Motor neuron (in vitro differentiated cells): ENCODE measurements at places on chromosomes 6 and 20.

GRCh38 chr20:36170542-36171215, 16.1 kb downstream of the EPB41L1 start:
- no peak for ATAC-seq

DNA sequence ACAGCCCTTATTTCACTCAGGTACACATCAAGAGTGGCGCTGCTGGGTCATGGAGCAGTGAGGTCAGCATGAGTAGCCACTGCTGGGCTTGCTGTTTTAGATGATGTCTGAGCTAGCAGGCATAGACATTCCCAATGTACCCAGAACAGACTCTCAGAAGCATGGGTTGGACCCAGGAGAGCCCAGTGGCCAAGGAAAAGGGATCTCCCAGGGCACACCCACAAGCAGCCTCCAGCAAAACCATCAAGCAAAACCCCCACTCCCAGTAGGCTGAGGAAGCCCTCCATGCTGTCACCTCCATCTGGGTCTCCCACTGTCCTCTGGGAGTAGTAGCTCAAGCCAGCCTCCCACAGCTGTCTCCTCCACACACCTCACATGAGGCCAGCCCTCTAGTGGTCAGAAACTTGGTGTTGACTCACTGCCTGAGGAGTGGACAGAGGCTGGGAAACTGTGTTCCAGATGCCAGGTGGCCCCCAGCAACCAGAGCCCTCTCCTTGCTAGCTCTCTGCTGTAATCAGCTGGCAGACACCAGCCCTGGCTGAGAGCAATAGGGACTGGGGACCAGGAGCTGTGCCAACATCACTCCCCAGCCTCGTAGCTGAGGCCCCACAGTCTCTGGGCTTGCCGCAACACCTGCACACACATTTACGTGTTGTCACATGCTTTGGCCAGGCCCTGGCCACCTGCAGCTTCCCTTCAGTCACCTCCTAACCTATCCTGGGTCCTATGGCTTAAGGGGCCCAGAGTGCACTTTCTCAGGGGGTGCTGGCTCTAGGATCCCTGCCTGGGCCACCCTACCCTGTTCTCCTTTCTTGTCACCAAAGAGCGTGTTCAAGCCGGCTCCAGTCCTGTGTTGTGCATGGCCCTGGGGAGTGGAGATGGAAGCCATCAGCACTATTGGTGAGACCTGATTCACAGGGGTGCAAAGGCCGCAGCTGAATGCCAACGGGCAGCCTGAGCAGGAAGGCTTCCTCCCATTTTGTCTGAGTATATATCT, 1.9 kb upstream of the AP5S1 start:
- peak; percentile 20 for ATAC-seq

- no peak for ATAC-seq
Observed at GRCh38 chr6:484746-485145, 93.2 kb downstream of the IRF4 start.

DNA sequence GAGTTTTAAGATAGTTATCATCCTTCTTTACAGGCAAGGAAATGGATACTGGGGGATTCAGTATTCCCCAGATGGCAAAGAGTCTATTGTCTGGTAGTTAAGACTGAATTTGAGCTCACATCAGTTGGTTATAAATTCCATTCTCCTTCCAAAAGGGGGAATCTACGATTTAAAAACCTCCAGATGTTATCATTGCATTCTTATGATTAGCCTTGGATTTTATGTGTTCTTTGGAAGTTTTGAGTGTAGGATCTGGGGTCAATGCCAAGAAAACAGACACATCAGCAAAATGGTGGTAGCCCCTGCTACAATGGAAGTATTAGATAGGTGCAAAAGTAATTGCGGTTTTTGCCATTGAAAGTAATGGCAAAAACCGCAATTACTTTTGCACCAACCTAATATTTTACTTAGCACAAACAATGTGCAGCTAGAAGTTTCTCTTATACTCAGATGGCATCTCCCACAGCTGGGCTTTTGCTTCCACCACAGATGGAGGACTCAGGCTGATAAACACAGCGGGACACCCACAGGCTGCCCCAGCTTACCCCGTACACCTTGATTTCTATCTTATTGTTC, 168.2 kb upstream of the RIN2 start:
- ATAC-seq, result no peak

DNA sequence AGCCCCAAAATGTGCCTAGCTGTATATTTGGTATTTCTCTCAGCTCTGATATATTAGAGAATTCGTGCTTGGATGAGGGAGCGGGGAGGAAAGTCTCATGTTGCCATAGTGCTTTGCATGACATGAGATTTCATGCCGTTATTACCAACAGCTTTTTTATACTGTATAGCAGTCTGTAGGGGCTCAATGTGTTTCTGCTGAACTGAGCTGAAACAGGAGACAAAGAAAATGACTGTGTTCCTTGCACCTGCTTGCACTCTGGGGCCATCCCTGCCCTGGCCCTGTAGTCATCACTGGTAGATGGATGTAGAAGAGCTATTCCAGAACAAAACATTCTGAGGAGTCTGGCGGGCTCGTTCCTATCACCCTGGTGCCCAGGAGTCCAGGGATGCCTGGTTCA, 128.0 kb upstream of the SASH1 start:
- ATAC-seq, result no peak

- peak; percentile 71 for ATAC-seq
Observed at GRCh38 chr20:1325173-1326030, 3.5 kb downstream of the SDCBP2 start.

GRCh38 chr6:27631609-27631916, 158.7 kb upstream of the ZNF184 start:
- peak; percentile 37 for ATAC-seq

- no peak for ATAC-seq
Observed at GRCh38 chr20:19370076-19371075, 157.9 kb downstream of the SLC24A3 start.

- ATAC-seq, result no peak
Observed at GRCh38 chr20:3685341-3685740, 3.5 kb upstream of the ADAM33 start.

DNA sequence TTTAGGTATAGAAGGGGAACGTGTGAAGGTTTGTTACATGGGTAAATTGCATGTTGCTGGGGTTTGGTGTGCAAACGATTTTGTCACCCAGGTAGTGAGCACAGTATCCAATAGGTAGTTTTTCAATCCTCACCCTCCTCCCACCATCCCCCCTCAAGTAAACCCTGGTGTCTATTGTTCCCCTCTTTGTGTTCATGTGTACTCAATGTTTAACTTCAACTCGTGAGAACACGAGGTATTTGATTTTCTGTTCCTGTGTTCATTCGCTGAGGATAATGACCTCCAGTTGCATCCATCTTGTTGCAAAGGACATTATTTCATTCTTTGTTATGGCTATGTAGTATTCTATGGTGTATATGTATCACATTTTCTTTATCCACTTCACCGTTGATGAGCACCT, 11.6 kb upstream of the VNN1 start:
- no peak for ATAC-seq

GRCh38 chr20:63854069-63854765, 7.1 kb upstream of the ABHD16B start:
- peak; percentile 6 for ATAC-seq

DNA sequence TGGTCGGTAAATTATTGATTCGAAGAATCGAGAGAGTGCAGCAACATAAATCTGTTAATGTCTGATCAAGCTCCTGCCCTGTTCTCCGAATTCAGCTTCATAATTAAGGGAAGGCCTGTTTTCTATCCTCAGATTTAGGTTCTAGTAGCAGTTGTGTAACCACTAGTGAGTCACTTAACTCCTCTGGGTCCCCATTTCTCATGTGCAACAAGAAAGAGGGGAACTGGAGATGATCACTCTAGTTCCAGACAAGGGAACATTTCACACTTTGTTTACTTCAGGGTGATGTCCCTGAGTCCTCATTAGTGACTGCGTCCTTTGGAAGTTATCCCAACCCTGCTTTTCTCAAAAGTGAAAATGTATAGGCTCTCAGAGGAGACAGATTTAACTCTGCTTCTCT, 68.1 kb upstream of the RNF146 start:
- no peak for ATAC-seq

DNA sequence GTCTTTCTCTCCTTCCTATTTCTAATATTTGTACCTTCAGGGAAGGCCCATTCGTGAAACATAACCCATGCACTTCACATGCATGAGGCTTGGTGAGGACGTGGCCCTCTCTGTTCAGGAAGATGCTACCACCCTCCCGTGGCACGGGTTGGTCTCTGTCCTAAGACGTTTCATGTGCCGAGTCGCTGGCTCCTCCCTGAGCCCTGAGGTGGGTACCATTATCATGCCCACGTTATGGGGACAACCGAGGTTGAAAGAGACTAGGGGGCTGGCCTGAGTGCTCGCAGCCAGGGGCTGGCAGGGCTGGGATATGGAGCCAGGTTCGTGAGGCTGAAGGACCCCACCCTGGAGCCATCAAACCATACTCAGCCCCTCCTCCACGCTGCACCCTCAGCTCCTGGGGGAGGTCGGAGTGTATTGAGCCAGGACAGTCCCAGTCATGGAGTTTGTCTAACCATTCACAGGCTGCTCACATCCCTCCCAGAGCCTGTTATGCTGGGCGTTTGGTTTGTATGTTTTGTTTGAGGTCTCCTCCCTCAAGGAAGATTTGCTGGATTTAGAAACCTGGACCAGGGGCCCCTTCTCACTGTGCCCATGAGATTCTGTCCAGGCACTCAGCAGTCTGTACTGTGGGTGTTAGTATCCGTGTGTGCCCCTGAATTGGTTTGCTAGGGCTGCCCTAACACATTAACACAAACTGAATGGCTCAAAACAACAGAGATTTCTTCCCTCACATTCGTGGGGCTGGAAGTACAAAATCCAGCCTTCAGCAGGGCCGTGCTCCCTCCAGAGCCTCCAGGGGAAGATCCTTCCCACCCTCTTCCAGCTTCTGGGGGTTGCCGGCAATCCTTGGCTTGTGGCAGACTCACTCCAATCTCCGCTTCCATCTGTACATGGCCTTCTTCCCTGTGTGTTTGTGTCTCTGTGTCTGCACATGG, 88.3 kb downstream of the ANKRD60 start:
- no peak for ATAC-seq

- no peak for ATAC-seq
Observed at GRCh38 chr6:105873211-105873704, 212.9 kb upstream of the PRDM1 start.

DNA sequence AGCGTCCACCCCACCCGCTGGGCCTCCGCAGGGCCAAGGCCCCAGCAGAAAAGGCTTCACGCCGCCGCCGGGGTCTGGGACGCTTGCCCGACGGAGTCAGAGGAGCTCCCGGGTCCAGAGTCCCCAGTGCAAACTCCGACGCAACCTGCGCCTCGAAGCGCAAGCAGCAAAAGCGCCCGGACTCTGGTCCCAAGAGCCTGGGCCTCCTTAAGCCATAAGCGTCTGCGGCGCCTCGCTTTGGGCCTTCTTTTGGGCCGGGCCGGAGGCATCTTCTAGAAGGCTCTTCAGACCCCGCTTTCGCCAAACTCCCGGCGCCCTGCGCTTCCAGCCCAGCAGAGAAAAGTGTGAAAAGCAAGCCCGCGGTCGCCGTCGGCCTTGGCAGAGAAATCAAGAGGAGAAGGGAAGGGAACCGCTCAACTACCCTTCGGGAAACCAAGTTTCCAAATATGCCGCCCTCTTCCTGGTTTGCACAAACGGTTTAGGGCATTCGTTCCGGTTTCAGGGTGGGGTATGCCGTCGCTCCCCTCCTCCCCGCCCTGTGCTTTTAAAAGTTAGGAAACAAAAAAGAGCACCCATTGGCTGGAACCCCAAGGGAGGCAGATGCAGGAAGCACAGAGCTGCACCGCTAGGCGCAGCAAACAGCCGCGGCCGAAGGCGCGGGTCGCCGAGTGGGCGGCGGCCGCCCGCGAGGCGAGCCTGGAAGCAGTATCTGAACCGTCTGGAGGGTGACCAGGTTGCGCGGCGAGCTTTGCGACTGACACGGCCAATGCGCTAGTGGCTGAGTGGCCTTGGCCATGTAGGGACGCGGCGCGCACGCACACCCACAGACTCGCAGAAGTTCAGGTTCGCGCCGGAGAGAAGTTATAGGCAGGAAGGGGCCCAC, 1.2 kb downstream of the TBX18 start:
- peak; percentile 15 for ATAC-seq
